Heart left ventricle (tissue), 16 donors: ENCODE measurements at places on chromosomes 6 and 20. TPM values are rescaled to one million over a fixed set of nuclear protein-coding genes. Genes with fewer than 3 reads are reported as not detected.
A peak's percentile ranks its signal among the peaks of the same experiment; 100 is the strongest.

- DNase-seq: no peak
Measured at GRCh38 chr20:57567471-57568079, 6.7 kb downstream of the PCK1 start.

DNA sequence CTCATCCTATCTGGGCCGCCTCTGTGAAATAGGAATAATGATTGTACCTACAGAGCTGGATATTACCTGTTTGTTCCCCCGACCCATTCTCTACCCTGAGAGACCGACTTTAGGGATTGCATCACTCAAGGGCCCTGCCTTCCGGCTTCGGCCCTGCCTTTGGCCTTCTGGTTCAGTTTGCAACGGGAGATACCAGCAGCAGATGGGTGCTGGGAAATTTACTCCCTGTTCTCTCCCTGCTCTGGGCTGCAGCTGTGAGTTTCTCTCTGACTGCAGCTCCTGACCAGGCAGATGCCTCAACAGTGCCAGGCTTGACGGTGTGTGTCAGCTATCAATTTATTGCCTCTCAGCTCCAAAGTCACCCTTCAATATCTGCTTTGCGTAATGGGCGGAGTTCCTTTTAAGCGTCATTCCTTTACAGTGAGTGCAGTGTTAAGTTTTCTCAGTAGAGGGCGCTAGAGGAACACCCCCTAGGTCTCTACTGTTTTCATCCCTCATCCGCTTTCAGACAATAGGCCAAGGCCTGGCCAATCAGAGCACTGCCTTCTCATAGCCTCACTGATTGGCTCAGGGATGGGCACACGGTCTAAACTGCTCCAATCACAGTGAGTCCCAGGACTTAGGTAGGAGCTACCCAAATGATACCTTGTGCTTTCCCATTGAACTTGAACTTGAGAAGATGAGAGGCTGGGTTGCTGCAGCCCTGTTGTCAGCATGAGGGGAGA, 30.0 kb downstream of the KCNG1 start:
- DNase-seq: no peak

DNA sequence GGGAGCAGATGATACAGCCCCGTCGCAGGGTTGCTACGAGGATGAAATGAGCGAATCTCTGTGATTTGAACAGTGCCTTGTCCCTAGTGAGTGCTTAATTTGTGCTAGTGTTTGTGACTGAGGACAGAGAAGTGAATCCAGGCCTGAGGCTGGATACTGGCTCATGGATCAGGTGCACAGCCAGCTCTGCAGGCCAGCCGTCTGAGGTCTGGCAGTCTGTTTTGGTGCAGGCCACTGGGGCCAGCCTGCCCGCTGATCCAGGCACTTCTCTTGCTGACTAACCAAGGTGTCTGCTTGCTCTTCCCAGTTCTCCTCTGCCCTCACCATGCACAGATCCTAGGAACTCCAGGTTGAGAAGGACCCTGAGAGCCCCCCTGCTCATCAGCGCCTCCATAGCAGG, 181.0 kb downstream of the LRFN2 start:
- DNase-seq: no peak

DNA sequence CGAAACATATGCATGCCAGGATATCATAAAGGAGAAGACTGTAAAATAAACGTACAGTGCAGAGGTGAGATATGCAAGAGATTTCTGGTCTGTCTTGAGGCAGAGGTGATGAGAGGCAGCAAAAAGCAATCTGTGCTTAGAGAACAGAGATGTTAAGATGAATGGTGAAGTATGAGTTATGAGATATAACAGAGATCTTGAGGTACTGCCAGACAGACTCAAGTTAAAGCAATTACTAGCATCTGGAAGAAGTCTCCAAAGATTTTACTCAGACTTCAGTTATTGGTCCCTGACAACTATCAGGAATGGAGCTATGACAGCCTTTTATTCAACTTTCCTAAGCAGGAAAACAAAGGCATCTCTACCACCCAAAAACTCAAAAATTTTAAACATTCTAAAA, 122.8 kb upstream of the DST start:
- no peak for DNase-seq

DNA sequence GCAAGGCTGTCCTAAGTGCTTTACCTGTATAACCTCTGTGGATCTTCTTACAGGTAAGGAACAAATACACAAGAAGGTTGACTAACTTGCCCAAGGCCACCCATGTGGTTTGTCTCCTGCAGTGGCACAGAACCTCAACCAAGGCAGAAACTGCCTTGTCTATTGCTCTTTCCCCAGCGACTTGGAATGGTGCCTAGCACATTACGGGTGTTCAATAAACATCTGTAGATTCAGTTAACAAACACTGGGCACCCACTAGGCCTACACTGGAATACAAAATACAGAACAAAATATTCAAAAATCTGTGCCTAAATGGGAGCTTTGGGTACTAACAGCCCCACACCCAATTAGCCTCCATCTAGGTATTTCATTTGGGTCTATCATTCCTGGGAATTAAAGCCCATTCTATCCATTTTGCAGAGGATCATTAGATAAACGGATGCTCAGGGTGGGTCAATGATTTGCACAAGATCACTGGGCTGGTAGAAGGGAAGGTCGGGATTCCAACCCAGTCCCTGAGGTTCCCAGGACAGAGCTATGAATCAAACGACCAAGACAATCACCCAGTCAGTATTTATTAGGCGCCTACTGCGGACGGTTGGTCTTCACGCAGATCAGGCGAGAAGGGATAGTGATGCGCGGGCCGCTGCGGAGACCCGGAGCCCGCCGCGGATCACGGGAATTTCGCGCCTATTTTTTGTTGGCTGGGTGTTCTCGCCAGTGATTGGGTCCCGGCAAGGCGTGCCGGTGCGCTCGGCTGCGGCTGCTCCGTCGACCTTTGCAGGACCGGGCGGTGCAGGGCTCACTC, at the start of gene STK35:
TSS of gene STK35 (plus strand) at position 771 of the 808 bp plus-strand sequence. CDS start 55 bp downstream, outside the sequence.
- DNase-seq: no peak

DNA sequence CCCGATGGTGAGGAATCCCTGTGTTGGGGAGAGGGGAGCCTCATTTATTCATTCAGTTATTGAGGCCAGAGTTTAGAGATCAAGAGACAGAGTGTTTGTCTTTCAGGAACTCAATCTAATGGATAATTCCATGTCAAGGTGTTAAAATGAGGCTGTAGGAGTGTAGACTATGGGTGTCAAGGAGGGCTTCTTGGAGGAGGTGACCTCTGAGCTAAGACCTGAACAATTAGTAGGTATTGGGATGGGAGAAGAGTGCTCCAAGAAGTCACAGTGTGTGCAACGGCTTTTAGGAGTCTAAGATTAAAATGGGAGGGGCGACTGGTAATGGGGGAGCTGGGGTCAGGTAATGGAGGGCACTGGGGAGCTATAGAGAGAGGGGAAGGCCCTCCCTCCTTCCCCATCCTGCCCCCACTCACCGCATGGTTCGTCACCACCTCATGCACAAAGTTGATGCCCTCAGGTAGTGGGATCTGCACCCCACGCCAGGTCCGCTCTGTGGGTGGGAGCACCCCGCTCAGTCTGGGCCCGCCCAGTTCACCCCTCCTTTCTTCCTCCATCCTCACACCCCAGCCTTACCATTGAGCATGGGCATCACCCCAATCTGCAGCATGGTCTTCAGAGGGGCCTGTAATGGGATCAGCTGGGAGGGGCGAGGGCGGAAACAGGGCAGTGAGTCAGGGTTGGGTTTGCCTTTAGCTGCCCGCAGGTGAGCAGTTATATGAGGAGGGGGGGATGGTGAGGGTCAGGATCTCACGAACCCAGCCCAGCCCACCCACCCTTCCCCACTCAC, 8.1 kb downstream of the CTSA start:
- DNase-seq: no peak

- DNase-seq: no peak
Measured at GRCh38 chr20:10332656-10333415, 101.2 kb downstream of the MKKS start.

- no peak for DNase-seq
Measured at GRCh38 chr6:56193846-56194245, 53.5 kb downstream of the COL21A1 start.

- DNase-seq: no peak
Measured at GRCh38 chr6:56220078-56220477, 27.3 kb downstream of the COL21A1 start.

DNA sequence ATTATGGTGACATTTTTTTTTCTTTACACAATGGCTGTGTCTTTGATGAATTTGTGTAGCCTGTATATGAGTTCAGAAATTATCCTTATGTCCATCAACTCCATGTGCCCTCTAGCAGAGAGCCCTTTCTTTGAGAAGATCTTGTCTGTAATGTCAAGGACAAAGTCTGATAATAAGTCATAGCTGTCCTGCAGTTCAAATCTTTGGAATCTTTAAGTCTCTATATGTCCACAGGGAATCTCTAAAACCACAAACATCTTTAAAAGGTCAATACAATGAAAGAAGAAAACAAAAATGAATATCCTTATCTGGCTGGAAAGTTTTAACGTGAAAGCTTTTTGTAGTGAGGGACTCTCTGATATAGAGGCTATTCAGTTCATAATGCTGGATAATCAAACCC, 16.9 kb upstream of the TMEM14A start:
- no peak for DNase-seq

GRCh38 chr6:15400572-15401004, 154.7 kb downstream of the JARID2 start:
- DNase-seq: peak; percentile 79

- DNase-seq: no peak
Measured at GRCh38 chr20:50309764-50310672, 119.4 kb downstream of the CEBPB start.

DNA sequence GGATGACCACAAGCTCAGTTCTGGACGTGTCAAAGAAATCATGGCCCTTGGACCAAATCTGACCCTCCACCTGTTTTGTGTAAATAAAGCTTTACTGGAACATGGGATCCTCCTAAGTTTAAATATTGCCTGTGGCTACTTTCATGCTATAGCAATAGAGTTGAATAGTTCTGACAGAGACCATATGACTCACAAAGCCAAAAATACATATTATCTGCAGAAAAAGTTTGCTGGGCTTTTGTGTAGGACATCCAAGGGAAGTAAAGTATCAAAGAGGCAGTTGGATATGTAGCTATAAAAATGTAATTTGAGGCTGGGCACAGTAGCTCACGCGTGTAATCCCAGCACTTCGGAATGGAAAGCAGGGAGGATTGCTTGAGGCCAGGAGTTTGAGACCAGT, 78.9 kb downstream of the TOX2 start:
- no peak for DNase-seq

DNA sequence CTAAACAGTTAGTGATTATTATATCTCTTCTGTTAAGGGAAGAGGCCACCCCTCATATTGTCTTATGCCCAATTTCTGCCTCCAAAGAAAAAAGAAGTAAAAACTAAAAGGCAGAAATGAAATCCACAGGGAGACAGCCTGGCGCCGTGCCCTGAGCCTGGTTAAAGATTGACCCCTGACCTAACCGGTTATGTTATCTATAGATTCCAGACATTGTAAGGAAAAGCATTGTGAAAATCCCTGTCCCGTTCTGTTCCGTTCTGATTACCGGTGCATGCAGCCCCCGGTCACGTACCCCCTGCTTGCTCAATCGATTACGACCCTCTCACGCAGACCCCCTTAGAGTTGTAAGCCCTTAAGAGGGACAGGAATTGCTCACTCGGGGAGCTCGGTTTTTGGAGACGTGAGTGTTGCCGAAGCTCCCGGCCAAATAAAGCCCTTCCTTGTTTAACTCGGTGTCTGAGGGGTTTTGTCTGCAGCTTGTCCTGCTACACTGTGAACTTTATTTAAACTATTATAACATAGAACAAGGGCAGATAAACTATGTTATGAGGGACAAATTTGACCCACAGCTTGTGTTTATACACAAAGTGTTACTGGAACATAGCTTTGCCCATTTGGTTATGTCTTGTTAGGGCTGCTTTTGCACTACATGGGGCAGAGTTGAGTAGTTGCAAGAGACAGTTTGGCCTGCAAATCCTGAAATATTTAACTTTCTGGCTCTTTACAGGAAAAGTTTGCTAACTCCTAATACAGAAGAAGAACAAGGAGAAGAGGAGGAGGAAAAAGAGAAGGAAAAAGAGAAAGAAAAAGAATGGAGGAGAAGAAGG, 49.6 kb downstream of the CD24 start:
- DNase-seq: no peak

- no peak for DNase-seq
Measured at GRCh38 chr6:134253681-134254080, 64.2 kb downstream of the SGK1 start.

DNA sequence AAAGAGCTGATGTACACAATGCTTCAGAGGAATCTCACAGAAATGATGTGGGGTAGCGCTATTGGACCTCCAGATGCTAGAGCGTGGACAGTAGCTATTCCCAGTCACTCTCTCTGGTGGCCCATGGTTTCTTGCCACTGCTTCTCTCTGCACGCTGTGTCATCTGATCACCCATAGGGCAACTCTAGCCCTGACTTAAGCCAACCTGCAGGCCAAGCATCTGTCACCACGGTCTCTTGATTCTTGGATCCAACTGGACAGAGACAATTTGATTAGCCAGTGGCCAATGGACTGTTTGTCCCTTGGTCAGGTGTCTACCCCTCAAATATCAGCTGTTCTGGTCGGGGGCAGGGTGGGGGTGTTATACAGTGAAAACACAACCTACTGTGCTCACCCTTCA, 42.4 kb upstream of the TRAF3IP2 start:
- no peak for DNase-seq

GRCh38 chr6:16146527-16146955, 17.7 kb downstream of the MYLIP start:
- DNase-seq: no peak

DNA sequence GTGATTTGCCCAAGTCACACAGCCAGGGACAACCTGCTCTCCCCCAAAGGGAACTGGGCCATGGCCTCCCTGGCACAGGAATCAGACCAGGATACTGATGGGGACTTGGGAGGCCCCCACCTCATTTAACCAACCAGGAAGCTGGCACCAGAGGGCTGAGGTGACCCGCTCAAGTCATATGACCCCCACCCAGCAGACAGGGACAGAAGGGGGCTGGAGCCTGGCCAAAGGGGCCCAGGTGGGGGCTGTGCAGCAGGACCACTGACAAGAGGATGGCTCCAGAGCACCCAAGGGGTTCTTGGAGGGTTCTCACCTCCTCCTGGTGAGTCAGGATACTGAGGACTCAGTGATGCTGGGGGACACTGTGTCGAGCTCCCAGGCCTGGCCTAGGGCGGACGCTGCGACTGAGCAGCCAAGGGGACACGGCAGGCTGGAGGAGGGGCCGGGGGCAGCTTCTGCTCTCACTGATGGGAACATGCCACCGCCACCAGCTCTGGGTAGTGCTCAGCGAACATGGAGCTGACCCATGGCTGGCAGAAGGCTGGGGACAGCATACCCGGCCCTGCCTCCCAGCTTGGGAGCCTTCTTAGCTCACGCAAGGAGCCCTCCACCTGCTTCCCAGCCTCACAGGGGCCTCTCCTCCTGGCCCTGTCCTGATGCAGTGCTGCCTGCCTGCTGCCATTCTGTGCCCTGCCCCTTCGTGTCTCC, 1.2 kb downstream of the CST7 start:
- DNase-seq: no peak

- DNase-seq: no peak
Measured at GRCh38 chr6:156645097-156645496, 132.1 kb upstream of the ARID1B start.

GRCh38 chr6:125951323-125951722, 5.2 kb upstream of the HINT3 start:
- DNase-seq: no peak

GRCh38 chr6:100657678-100658330, 193.1 kb upstream of the SIM1 start:
- DNase-seq: no peak

The PGC gene
- not detected for total RNA-seq

The FAM184A gene
- total RNA-seq: 1.0 TPM

The GLP1R gene
- total RNA-seq: 5.7 TPM

The PAK5 gene
- total RNA-seq: not detected

The PTPRT gene
- total RNA-seq: not detected

The LY6G5B gene
- 3.1 TPM for total RNA-seq

The COL21A1 gene
- total RNA-seq: 107 TPM

The SPTLC3 gene
- 8.7 TPM for total RNA-seq
